ENCODE measurements at places on chromosomes 12 and 14. TPM values are rescaled to one million over a fixed set of nuclear protein-coding genes. Genes with fewer than 3 reads are reported as not detected.

The BICDL1 gene
- not detected for total RNA-seq

The TBC1D30 gene
- total RNA-seq: 0.32 TPM

The PPP4R4 gene
- total RNA-seq: 2.7 TPM

The B4GALNT3 gene
- total RNA-seq: 0.32 TPM

The SP7 gene
- total RNA-seq: not detected

The KRT5 gene
- 9.4 TPM for total RNA-seq

The ZNF268 gene
- 33.3 TPM for total RNA-seq

The SERPINA5 gene
- not detected for total RNA-seq

The CDCA4 gene
- total RNA-seq: 12.8 TPM

The GPRC5D gene
- not detected for total RNA-seq

The TTC9 gene
- total RNA-seq: 1.7 TPM

The FGF6 gene
- total RNA-seq: not detected

The SIX1 gene
- total RNA-seq: 2.8 TPM

The NEUROD4 gene
- not detected for total RNA-seq

The HNF1A gene
- total RNA-seq: not detected

The C12orf60 gene
- 0.49 TPM for total RNA-seq

The ATF7IP gene
- 45.8 TPM for total RNA-seq

The DAO gene
- not detected for total RNA-seq

The ACSS3 gene
- 16.3 TPM for total RNA-seq

The KRT76 gene
- not detected for total RNA-seq

The PIANP gene
- 2.1 TPM for total RNA-seq

All from hair follicle dermal papilla cell (primary cell).